NCI-H1417 (cell line): ENCODE measurements at places on chromosomes 5 and 9.

DNA sequence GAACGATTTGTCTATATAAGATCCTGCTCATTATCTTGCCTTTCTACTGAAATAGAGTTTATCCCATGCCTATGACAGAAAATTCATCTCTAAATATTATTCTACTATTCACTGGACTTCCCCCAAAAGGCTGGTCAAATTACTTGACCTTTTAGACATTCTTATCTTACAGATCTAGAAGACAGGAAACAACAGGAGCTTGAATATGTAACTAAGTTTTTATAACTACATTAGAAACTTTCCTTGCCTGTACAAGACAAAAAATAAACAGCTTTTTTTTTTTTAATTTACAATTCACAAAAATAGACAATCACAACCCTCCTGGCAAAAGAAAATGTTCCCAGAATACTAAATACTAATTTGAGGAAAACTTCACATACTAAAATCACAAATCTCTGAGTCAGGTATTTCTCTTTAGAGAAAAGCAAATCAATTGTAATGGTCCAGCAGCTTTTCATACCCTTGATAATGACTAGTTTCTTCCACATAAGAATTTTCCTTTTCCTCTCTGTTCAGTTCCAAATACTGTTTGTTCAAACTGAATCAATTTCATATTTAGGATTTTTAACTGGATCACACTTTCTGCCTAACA lies 68.6 kb downstream of the MLLT3 start:
- DNase-seq: no peak

GRCh38 chr9:135310134-135310533 lies 169.4 kb upstream of the PPP1R26 start:
- DNase-seq: no peak

GRCh38 chr9:87816036-87816435 lies 66.6 kb upstream of the SPATA31E1 start:
- DNase-seq: peak; percentile 45

- DNase-seq: no peak
Observed at GRCh38 chr5:172554562-172554961, 86.5 kb upstream of the NEURL1B start.

DNA sequence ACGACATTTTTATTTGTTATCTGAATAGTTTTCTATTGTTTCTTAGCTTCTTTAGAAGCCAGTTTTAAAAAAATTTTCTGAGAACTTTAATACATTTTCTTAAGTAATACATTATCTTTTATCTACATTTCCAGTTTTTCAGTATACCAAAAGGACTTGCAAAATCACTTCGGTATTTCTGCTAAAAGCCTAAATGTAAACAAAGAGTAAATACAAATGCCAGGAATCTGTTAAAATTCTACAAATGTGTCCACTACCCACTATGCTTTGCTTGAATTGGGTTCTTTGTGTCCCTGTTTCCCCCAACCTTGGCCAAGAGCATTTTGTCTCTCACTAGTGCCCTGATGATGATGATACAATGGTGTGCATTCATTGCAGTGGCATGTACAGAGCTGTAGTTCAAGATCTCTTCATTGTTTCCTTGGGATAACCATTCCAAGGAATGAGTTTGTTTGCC lies 611.2 kb downstream of the NR2F1-AS1 start:
- DNase-seq: no peak

- no peak for DNase-seq
Observed at GRCh38 chr9:90188656-90189055, 454.0 kb downstream of the DIRAS2 start.

DNA sequence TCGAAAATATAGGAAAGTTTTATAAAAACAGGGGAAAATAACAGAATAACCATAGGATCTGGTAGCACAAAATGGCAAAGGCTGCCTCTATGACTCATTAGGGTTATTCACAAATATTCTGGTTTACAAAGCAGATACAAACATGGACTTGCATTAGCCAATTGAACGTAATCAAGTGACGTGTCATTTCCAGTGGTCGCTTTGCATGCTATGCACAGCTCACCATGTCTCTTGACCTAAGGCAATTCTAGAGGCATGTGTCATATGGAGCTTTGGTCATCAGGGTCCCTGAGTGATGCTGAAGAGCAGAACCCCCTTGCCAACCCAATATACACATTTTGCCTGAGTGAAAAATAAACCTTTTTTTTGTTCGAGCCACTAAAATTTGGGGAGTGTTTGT lies 158.8 kb downstream of the TMEM161B start:
- no peak for DNase-seq

DNA sequence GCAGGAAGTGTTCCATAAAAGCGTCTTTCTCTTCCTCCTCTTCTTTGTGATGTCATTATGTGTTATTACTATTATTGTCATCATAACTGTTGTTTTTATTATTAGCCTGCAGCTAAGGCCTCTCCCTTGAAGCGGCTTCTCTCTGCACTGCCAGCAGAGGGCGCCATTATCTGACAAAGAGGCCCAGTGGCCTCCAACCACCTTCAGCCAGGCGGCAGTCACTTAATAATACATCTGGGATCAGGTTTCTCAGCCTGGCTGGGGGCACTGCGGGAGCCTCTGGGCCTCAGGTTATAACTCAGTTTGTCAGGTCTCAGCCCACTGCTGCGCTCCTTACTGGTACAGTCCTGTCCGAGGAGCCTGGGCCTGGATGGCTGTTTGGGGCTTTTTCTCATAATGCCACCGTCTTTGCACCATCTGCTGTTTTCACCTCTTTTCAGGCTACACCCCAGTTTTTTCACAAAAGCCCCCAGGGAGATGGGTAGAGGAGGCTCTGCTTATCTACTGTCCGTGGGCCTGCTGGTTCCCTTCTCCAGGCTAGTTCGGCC lies 281.9 kb downstream of the NSG2 start:
- peak; percentile 86 for DNase-seq

- no peak for DNase-seq
Observed at GRCh38 chr9:87068177-87068840, 121.0 kb upstream of the GAS1 start.
